ENCODE measurements at places on chromosomes 6 and 20.
A peak's percentile ranks its signal among the peaks of the same experiment; 100 is the strongest.

- DNase-seq: no peak
Measured at GRCh38 chr20:36541768-36542488, 609 bp downstream of the MYL9 start.

GRCh38 chr6:84774985-84775284, 10.5 kb upstream of the TBX18 start:
- no peak for DNase-seq

DNA sequence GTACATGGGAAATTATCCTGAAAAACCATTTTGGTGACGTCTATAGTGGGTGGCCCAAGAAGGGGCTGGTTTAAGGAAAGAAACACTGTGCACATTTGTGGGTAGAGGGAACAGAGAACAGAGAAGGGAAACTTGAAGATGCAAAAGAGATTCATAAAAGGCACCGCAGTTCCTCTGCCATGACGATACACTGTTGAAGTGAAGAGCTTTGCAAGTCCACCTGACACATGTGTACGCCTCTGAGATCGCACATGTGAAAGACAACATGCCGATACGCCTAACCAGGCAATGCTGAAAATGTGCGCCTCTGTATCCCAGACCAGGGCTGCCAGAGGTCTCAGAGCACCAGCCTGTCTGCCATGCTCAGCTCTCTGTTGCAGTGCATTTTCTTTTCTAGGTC, 180.9 kb downstream of the KIF16B start:
- no peak for DNase-seq

DNA sequence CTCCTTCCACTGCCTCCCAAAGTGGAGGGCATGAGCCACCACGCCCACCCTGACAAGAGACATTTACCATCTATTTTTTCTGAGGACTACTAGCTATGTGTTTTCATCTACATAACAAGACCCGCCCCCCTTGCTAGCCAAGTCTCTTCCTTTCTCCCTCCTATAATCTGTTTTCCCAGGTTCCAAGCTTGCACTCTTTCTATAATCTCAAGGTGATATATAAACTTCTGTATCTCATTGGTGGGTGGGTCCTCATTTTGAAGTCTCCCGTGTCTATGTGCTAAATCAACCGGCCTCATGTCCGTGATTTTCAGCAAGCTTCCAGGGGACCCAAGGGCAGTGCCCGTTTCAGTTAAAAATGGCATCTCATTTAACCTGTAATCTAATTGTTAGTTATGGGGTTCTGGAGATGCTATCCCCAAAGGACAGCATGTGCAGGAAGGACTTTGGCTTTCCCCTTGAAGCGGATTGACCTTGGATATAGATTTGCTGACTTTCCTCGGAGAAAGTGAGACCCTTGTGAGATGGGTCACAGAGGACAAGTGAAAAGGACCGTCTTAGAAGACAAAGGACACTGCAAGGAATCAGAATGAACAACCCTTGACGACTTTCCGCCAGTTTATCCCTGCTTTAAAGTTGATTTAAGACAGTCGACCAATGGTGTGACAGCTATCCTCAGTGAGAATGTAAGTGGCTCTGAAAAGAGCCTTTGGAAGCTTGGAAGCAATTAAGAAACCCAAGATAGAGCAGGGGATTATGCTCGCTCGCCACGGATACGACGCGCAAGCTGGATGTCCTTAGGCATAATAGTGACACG, 22.4 kb downstream of the OR2B2 start:
- DNase-seq: peak; percentile 69

GRCh38 chr20:40268321-40269075, 420.5 kb downstream of the MAFB start:
- no peak for DNase-seq

DNA sequence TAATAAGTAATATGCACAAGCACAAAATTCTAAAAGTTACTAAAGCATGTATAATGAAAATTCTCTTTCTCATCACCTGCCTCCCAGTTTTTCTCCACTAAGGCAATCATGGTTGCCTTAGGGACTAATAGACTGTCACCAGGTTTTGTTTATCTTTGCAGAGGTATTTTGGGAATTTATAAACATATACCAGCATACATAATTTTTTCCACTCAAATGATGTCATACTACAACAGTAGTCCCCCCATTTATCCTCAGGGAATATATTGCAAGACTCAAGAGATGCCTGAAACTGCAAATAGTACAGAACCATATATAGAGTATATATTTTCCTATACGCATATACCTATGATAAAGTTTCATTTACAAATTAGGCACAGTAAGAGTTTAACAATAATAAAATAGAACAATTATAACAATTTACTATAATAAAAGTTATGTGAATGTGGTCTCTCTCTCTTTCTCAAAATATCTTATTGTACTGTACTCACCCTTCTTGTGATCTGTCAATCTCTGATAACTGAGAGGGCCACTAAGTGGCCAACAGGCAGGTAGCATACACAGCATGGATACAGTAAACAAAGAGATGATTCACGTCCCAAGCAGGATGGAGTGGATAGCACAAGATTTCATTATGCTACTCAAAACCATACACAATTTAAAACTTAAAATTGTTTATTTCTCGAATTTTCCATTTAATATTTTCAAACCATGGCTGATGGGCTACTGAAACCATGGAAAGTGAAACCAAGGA, 19.7 kb downstream of the RBL1 start:
- no peak for DNase-seq

- peak; percentile 41 for DNase-seq
Measured at GRCh38 chr6:100257793-100258395, 206.8 kb downstream of the SIM1 start.

GRCh38 chr6:129029778-129030177, 146.8 kb downstream of the LAMA2 start:
- DNase-seq: no peak

GRCh38 chr6:31737315-31737990, 1.1 kb upstream of the CLIC1 start:
- DNase-seq: peak; percentile 35

DNA sequence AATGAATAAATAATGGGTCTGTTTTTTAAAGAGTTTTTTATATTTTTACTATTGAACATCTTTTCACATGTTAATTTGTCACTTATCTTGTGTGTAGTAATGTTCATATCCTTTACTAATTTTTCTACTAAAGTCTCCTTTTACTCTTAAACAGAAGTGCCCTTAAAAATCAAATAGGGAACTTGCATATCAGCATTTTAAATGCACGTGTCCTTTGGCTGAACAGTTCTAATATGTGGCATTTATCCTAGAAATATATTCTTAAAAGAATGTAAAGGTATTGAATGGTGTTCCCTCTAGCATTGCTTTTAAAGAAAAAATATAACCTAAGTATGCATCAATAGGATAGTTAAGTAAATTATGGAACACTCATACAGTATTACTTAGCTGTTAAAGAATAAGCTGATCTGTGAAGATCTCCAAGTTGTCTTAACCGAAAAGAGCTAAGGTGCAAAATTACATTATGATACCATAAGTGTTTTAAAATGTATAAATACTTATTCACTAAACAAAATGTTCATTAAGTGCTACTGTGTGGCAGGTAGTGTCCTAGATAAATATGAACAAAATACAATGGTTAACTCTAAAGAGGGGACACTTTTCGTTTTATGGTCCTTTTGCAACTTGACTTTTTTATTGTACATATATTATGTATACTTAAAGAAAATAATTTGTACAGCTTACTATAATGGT, 631 bp upstream of the PGBD1 start:
- no peak for DNase-seq

GRCh38 chr6:15949982-15950381, 178.9 kb upstream of the MYLIP start:
- no peak for DNase-seq

DNA sequence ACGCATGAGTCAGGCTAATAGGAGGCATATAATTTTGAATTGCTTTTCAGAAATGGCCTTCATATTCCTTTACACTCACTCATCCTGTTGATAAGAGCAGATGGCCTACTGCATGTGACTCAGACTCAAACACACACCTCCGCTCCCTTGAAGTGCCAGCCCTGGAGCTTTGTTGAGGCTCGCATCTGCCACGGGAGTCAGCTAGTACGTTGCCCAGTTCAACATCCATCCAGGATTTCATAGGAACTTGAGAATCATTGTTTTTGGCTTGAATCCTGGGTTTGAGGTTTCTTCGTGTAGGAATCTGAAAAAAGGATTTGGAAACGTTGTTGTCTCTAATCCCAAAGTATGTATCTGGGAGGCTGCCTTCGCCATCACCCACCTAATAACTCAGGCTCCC, 87.4 kb upstream of the JAG1 start:
- no peak for DNase-seq

Data from activated CD4-positive, alpha-beta T cell treated with anti-CD3 and anti-CD28 coated beads, Interleukin-2, Interleukin-4, amounts not matched to agents 100 ng/mL and 50 ng/mL, durations not matched to agents 16 hours and 8 hours (primary cell).